ENCODE measurements at places on chromosomes 5 and 9.

DNA sequence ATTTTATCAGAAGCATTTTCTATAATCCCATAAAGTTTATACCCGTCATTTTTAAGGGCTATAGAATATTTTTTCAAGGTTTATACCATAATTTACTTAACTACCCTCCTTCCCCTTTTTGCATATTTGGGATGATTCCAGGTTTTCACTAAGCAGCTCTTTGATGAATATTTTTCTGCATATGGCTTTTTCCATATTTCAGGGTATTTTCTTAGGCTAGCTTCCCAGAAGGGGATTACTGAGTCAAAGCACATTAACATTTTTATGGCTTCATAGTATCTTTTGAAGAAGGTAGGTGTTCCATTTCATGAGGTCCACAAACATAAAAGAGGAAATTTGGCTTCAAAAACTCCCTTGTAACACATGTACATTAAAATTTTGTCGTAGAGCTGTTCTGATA, 14.6 kb upstream of the COL15A1 start:
- no peak for DNase-seq

DNA sequence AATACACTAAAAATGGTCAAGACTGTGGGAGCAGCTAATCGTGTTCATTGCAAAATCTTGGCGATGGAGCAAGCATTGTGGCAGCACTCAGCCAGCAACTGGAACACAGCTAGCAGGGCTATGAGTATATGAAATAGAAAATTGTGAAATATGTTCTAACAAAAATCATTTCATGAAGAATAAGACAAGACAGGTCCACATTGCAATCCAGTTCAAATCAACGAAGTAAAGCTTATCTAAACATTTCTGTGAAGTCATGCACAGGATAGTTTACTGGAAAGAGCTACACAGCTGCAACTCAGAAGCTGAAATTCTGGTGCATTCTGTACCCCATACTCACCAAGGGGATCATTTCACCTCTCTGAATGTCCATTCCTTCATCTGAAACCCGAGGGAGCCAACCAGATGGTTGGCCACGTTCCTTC, 5.3 kb upstream of the NFIL3 start:
- no peak for DNase-seq

- DNase-seq, result no peak
Measured at GRCh38 chr5:16784088-16784487, 152.0 kb downstream of the MYO10 start.

- no peak for DNase-seq
Measured at GRCh38 chr9:112861638-112862555, 28.8 kb downstream of the SLC46A2 start.

DNA sequence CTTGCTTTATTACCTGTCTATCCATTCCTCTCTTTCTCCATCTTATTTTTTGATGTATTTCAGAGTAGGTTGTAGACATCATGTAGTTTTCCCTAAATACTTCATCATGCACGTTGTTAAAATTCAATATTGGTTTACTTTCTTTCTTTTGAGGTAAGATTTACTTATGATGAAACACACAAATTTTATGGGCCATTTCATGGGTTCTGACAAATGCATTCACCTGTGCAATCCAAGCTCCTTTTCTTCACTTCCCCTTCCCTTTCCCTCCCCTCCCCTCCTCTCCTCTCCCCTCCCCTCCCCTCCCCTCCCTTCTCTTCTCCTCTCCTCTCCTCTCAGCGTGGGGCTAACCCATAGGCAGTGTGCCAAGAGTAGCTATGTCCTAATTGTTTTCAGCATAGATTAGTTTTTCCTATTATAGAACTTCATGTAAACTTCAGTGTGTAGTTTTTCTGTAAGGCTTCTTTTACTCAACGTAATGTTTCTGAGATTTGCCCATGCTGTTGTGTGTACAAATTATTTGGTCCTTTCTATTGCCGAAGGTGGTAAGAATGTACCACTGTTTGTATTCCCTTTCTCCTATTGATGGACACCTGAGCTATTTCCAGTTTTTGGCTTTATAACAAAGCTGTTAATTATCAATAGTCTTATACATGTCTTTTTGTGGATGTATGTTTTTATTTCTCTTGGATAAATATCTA, 92.9 kb upstream of the CLINT1 start:
- no peak for DNase-seq

All from CD8-positive, alpha-beta T cell (primary cell).